ENCODE measurements at places on chromosomes 13 and 19.

- DNase-seq, result no peak
Observed at GRCh38 chr19:4035582-4035981, 28.0 kb downstream of the PIAS4 start.

GRCh38 chr19:38769635-38770211 is 3.6 kb downstream of the LGALS7 start:
- no peak for DNase-seq

GRCh38 chr19:10533646-10534386 is 9.9 kb upstream of the ATG4D start:
- peak; percentile 52 for DNase-seq

- DNase-seq, result no peak
Observed at GRCh38 chr13:39311619-39312018, 273.4 kb downstream of the NHLRC3 start.
